ENCODE measurements at places on chromosomes 11 and 22.

DNA sequence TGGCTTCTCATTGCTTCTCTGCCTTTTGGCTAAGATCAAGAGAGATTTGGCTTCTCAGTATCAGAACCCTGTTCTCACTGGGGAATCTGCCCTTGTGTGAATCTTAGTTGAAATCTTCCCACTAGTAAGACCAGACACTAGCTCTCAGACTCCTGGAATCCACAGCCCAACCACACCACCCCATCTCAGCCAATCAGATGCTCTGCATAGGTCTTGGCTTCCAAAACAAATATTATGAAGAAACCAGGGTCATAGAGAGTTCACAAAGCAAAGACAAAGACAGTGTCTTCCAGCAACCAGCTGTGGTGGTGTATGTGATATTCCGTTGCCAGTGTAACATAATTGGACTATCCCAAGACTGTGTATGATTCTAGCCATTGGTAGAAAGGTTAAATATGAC is 5.4 kb downstream of the OR8B12 start:
- DNase-seq, result no peak

DNA sequence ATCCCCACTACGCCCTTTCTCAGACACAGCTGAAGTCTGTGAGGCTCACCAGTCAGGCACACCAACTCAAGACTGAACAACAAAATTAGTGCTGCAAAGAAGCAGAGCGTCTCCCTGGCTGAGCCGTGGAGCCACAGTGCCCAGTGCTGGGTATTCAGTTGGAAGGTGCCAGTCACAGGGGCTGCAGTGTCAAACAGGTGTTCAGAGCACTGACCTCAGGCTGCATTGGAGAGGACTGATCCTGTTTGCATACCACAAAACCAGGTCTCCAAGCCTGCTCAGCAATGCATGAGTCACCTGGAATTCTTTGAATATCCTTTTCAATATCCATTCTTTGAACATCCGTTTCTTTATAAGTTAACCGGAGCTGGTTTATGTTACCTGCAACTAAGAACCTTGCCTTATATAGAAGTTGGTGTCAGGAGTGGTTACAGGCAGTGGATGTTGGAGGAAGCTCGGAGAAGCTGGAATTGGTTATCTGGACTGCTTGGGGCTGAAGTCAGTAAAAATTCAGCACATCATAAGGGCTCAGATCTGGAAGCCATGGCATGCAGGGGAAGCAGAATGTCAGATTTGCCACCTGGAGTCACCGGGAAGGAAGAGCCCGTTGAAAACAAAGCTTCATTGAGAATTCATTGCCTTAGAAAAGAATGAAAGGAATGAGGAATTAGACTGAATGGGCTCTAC is 30.3 kb downstream of the PDGFB start:
- DNase-seq, result no peak

DNA sequence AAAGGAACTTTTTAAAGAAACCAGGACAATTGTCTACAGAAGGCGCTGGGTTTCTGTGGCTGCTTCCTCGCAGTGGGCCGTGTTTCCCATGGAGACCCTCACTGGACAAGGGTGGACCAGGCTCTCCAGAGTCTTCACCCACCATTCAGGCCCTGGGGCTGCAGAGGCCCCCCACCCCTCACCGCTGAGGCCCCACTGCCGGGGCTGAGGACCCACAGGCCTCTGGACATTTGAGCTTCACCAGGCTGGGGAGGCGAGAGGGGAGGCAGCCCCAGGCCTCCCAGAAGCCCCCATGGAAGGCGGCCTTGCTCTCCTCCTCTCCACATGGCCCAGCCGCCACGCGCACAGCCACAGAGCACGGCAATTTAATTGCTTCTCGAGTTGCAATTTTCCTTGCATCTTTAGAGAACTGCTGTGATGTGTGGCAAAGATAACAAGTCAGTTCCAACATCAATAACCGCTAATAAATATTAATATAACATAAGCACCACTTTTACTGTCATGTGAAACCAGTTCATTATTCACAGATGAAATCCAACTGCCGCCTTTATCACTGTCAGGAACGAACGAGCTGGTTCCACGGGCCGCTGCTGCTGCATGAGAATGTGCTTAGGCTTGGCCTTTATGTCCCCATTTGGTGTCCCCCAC is 81.0 kb downstream of the PHF21B start:
- DNase-seq, result no peak

GRCh38 chr11:7548659-7549274 is 35.0 kb downstream of the PPFIBP2 start:
- peak; percentile 8 for DNase-seq

GRCh38 chr11:57458060-57458409 is 2.3 kb upstream of the RTN4RL2 start:
- no peak for DNase-seq

DNA sequence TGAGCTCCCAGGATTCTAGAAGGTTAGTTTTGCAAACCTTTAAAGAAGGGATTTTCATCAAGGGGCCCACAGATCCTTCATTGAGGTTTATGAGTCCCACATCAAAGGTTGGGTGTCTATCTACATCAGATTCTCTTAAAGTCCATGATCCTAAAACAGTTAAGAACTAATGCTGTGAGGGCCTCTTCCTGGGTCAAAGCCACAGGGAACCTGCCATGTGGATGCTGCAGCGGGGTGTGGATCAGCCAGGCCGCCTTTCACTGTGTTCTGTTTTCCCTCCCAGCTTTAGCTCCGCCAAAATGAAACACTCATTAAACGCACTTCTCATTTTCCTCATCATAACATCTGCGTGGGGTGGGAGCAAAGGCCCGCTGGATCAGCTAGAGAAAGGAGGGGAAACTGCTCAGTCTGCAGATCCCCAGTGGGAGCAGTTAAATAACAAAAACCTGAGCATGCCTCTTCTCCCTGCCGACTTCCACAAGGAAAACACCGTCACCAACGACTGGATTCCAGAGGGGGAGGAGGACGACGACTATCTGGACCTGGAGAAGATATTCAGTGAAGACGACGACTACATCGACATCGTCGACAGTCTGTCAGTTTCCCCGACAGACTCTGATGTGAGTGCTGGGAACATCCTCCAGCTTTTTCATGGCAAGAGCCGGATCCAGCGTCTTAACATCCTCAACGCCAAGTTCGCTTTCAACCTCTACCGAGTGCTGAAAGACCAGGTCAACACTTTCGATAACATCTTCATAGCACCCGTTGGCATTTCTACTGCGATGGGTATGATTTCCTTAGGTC is 5.3 kb downstream of the SERPIND1 start:
- DNase-seq, result no peak

- no peak for DNase-seq
These were observed 62.0 kb upstream of the PTPRJ start for GRCh38 chr11:47918370-47918690.

GRCh38 chr11:128893578-128894285 is 2.6 kb downstream of the KCNJ5 start:
- DNase-seq, result no peak

- no peak for DNase-seq
These were observed 32.1 kb upstream of the ZBTB16 start for GRCh38 chr11:114027391-114027790.

DNA sequence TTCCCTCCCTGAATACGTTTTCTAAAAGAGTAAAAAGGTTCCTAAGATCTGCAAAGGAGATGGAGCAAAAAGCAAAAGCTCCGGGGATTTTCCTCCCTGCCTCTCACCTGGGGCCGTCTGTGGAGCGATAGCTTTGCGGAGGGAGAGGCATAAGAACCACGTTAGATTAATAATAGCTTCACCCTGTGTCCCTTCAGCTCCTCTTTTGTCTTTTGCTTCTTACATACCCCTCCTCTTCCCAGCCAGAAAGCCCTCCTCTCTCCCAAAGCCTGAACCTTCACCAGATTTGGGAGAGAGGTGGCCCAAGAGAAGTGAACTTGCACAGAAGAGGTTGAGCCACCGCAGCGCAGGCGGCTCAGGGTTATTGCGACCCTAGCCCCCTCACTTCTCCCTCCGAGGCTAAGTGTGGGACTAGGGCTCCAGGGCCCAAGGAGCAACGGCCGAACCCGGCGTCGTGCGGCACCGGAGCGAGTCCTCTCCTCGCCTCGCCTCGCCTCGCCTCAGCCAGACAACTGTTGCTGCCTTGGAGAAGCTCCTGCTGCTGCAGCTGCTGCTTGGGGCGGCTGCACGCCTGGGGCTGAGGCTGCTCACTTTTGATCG is 97.6 kb upstream of the HSD17B12 start:
- no peak for DNase-seq

GRCh38 chr22:29375398-29376076 is 12.8 kb downstream of the AP1B1 start:
- no peak for DNase-seq

GRCh38 chr22:42400811-42401534 is 31.2 kb downstream of the NFAM1 start:
- DNase-seq, result no peak

DNA sequence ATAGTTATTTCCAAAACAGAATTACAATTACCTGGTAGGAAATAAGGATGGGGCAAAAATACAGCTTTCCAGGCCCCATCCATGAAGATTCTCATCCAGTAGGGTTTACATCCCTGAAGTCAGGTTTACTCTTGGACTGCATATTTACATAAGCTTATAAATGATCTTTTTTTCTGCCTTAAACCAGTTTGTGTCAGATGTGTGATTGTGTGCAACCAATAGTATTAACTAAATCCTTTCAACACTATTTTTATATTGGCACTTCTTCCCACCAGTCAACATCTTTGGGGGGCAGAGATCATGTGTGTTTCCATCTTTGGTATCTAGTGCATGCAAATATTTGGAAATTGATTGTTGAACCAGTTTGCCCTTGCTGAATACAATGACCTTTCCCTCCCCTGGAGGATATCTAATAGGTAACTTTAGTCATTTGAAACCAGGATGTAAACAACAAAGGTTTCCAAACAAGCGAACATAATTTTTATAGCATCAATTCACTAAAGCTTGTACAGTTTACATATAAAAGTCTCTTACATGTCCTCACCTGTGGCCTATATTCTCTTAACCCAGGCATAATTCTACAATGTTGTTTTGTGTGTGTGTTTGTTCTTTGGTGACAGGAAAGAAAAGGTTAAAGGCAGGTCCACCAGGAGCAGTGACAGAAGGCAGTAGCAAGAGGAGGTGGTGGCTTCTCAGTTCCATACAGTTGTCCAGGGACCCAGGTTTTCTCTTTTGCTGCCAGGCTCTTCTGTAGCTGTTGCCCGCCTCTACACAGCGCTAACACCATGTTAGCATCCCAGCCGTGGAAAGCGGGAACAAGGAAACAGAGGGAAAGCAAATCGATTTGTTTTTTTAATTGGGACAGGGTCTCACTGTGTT is 1.7 kb upstream of the ME3 start:
- DNase-seq, result no peak

DNA sequence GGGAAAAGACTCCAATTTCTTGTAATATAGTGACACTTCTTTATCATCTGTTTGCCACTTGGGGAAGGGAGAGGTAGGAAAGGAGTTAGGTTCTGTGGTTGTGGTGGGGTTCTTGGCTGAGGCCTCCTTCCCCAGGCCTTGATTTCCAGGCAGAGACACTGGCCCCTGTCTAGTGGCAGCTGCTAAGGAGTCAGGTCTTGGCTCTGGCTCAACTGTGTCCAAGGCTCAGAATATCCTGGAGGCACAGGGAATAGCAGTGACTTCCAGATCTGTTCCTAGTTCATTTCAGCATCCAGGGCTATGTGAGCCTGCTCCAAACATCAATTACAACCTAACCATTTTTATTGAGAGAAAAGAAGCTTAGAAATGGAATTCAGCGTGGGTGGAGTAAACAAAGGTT is 29.5 kb downstream of the PPFIBP2 start:
- no peak for DNase-seq

GRCh38 chr22:19422440-19423301 is 8.9 kb downstream of the HIRA start:
- DNase-seq, result no peak

GRCh38 chr11:69211920-69212797 is 56.4 kb downstream of the SMIM38 start:
- no peak for DNase-seq

- DNase-seq, result no peak
These were observed 36.3 kb downstream of the KCNC1 start for GRCh38 chr11:17770917-17771316.

- peak; percentile 87 for DNase-seq
These were observed 7.8 kb upstream of the PYGM start for GRCh38 chr11:64767344-64768299.

DNA sequence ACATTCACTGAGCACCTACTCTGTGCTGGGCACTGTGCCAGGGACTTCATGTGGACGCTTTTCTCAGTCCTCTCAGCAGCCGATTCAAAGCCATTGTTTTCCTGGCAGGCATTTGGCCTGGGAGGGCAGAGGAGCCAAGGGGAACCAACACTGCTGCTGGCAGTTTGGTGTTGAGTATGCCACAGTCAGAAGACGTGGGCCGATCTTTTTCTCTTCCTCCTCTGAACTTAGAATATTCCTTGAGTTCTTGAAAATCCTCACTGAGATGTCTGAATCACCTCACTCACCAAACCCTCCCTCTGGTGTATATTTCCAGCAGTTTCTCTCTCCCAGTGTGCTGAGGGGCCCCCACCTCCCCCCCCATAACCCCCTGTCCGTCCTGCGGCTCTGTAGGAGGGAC is 114.5 kb upstream of the CRYBB3 start:
- DNase-seq, result no peak

- DNase-seq, result no peak
These were observed 12.8 kb upstream of the IFTAP start for GRCh38 chr11:36581536-36581935.

DNA sequence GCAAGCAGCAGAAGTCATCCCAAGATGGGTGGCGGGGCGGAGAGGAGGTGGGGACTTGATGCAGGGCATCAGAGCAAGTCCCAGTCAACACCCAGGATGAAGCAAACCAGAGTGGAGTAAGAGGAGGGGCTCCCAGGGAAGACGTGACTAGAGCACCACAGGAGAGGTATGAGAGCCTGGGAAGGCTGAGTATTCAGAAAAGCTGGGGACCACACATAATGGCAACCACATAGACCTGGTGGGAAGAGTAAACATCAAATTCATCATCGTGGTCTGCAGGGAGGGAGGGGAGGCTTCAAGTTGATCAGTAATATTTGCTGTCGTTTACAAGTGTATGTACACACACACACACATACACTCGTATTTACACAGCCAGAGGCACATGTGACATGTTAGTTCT is 60.7 kb upstream of the CLTCL1 start:
- DNase-seq, result no peak

- DNase-seq, result no peak
These were observed 301.2 kb downstream of the TBC1D22A start for GRCh38 chr22:47063606-47064005.

GRCh38 chr11:116472651-116473050 is 300.1 kb downstream of the BUD13 start:
- no peak for DNase-seq

GRCh38 chr22:27794226-27794625 is 7.3 kb downstream of the MN1 start:
- no peak for DNase-seq

DNA sequence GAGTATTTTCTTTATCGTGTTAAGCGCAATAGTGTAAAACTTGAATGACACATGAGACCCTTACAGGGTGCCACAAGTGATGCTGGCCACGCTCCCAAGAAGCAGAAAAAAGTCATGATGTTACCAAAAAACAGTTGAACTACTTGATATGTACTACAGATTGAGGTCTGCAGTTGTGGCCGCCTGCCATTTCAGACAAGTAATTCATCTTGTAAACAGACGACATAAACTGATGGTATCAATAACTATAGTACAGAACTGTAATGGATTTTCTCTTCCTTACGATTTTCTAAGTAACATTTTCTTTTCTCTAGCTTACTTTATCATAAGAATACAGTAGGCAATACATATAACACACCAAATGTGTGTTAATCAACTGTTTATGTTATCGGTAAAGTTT is 5.5 kb downstream of the CD59 start:
- no peak for DNase-seq

- no peak for DNase-seq
These were observed 296.2 kb downstream of the NTM start for GRCh38 chr11:131666617-131667016.

- no peak for DNase-seq
These were observed 21.6 kb upstream of the NUP160 start for GRCh38 chr11:47869544-47870393.

GRCh38 chr11:26095340-26095739 is 236.6 kb upstream of the ANO3 start:
- no peak for DNase-seq

Measured in CD4-positive, CD25-positive, alpha-beta regulatory T cell (primary cell).